ENCODE measurements at places on chromosomes 16 and 17.

GRCh38 chr17:48031966-48032365 lies 5.6 kb downstream of the COPZ2 start:
- no peak for DNase-seq

DNA sequence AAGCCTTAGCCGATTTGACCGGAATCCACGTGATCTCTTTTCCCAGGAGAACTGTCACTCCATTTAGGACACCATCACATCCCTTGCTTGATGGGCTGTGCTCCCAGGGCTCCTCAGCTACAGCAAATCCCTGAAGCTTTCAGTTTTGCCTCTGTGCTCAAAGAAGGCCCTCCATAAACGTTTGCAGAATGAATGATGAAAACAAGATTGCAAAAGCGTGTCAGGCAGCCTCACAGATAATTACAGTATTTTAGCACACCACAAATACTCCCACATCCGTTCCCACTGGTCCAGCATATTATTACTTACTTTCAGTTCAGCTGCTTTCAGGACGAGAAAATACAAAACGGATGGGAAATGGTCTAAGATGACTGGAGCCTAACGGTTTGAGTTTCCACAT lies 84.6 kb downstream of the USP31 start:
- DNase-seq: no peak

- DNase-seq: no peak
Observed at GRCh38 chr16:14549789-14550153, 80.3 kb downstream of the PARN start.

GRCh38 chr17:48505788-48506187 lies 25.0 kb downstream of the HOXB1 start:
- DNase-seq: peak; percentile 72

DNA sequence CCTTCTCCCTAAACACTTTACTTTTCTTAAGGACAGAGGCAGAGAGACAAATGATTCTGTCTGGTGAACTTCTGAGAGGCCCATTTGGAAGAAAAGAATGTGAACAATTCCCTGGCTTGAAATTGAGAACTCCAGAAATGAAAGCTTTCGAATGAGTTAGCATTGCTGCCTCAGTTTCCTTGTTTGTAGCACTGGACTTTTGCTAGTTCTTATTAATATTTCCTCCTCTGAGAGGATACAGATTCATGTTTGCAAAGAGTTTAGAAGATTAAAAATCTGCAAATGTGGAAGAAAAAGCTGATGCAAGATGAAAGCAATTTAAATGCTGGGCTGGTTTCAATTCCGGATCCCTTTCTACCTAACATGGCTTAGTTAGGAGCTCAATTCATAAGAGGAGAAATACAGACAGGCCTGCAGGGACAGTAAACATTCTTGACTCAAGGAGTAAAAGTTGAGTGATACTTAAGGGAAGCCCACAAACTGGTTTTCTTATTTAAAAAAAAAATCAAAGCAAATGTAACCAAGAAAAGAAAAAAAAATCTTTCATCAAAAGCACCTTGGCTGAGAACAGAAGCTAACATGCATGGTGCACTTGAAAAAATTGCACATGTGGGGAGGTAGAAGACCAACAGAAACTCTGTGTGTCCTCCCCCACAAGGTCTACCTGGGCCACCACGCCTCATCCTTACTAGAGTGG lies 27.1 kb downstream of the HNF1B start:
- no peak for DNase-seq

- DNase-seq: no peak
Observed at GRCh38 chr17:60371818-60372510, 20.0 kb downstream of the USP32 start.

GRCh38 chr16:83060-83603 lies 5.1 kb downstream of the MPG start:
- no peak for DNase-seq

All from NCI-H2107 (cell line).